ENCODE measurements at places on chromosomes 12 and 14.

DNA sequence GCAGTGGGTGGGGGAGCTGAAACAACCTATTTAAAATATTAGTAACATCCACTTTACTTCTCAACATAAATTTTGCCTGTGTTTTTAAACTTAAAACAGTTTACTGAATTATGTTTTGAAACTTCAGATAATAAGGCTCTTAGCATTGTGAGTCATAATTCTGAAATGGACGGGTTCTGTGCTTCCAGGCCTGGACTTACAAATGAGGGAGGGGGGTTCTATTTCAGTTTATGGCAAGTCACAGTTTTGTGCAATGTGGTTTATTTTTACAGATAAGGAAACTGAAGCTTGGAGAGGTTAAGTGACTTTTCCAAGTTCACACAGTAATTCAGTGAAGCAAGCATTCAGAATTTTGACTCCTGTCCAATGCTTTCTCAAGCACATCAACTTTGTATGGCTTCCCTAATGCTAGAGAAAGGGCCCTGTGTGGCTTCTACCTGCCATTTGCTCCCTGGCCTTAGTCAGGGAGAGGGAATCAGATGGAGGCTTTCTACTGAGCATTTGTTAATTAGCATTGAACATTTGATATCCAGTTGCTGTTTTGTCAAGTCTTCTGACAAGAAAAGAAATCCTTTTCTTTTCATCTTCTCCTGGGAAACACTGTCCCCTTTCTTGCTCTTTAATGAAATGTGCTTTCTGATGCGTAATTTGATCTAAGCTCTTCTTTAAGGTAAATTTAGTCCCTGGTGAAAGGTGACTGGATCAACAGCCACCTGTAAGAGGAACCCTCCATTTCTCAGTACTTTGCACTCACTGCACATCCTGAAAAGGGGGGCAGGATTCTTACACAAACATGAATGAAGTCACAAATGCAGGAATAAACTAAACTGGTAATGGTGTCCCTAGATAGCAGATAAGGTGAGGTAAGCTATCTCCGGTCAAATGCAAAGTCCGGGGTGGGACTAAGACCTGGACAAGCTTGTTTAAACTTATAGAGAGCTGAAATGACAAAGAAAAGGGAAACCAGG lies 2.5 kb upstream of the SALL2 start:
- DNase-seq, result no peak

GRCh38 chr12:47768323-47768811 lies 4.7 kb upstream of the SLC48A1 start:
- DNase-seq, result no peak

DNA sequence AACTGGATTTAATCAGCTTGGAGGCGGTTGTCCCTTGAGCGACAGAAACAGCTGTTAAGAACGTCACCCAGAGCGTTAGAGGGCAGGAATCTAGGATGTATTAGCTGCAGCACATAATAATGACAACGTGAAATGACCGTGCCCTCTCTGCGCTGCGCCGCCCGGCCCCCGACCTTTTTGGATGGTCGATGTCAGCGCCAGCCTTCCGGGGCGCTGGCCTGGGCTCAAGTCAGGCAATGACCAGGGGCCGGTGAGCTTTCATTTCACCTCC lies 427 bp upstream of the TMEM120B start:
- no peak for DNase-seq

DNA sequence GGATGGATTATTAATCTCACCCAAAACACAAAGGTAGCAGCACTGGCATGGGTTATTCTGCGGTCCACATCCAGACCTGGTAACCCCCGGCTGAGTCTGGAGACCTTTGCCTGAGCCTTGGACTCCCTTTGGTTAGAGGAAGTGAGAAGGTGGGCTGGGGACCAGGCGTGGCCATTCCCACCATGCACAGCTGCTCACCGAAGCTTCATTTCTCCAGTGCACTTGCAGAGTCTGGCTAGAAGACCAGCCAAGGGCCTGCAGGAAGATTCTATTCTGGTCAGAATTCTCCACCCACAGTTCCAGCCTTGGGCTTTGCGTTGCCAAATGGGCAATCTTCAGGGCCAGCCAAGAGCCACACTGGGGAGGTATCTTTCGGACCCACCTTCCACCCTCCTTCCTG lies 73.0 kb downstream of the LGMN start:
- no peak for DNase-seq

- no peak for DNase-seq
Measured at GRCh38 chr14:95296966-95297365, 22.7 kb downstream of the CLMN start.

- DNase-seq, result no peak
Measured at GRCh38 chr14:86654558-86655184, 1124.7 kb downstream of the FLRT2 start.

DNA sequence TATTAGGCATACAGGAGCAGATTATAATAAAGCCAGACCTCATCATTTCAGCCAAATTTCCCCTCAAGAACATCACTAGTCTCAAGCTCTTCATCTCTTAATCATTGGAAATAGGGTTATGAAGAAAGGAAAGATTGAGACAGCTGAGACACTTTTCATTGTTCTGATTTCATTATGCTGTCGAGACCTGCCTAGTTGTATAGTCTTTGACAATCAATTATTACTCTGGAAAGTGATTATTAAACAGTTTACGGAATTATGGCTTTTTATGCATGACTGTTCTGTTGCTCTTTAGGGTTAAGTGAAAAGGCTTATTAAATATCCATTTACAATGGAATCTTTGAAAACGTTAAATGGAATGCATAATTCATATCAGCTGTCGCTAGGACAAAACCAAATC lies 48.3 kb downstream of the TTC6 start:
- DNase-seq, result no peak

- no peak for DNase-seq
Measured at GRCh38 chr12:75439930-75440329, 40.6 kb upstream of the GLIPR1 start.

DNA sequence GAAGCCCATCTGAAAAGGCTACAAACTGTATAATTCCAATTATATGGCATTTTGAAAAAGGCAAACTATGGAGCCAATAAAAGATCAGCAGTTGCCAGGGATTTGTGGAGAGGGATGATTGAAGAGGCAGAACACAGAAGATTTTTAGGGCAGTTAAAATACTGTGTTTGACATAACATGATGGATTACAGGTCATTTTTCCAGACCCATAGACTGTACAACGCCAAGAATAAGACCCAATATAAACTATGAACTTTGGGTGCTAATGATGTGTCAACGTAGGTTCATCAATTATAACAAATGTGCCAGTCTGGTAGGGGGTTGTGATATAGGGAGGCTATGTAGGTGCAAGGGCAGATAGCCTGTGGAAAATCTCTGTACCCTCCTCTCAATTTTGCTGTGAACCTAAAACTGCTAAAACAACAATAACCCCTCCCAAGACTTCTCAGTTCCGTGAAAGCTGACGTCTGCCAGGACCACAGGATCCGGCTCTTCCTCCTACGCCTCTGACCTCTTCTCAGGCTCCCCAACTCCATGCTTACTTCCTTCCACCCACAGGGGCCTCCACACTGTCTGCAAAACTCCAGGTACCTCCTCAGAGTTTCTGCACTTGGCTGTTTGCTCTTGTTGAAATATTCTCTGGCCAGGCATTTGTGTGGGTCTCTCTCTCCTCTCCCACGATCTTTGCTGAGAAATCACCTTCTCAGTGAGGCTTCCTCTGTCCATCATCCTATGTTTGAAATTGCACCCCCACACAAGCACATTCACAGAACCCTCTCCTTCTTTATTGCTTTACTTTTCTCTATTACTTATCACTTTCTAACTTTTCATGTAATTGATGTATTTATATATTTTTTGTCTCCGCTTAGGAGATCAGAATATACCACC lies 131.4 kb downstream of the BBS10 start:
- DNase-seq, result no peak

DNA sequence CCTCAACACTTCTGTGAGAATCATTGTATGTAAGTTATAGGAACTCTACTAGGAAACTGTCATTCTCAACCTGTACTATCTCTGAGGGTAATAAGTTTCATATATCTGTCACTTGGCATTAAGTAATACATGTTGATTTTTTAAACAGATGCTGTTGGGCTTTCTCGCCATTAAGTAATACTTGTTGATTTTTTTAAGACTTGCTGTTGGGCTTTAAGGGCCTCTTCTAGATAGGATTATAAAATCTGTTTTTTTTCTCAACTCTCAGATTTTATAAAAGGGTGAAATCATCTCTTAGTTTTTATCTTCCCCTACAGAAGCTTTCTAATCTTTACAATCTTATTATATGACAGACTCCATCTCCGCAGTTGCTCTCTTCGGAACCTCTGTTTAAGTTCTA lies 5.6 kb downstream of the WASHC4 start:
- no peak for DNase-seq

GRCh38 chr14:100117026-100117425 lies 42.4 kb downstream of the DEGS2 start:
- no peak for DNase-seq

GRCh38 chr12:47481041-47481440 lies 224.8 kb downstream of the RPAP3 start:
- no peak for DNase-seq

DNA sequence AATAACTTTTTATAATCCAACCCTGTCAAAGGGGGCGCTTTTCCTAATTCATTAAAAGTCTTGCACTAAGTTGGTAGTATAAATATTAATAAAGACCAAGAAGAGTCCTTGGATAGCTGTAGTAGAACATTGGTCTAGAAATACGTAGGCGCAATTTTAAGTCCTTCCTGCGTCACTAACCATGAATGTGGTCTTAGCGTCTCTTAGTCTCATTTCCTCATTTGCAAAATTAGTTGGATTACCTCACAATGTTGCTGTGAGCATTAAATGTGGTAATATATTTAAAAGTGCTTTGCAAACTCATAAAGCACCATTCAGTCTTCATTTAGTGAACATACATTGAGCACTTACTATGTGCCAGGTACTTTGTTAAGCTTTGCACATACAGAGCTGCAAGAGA lies 149.7 kb downstream of the AEBP2 start:
- no peak for DNase-seq

- DNase-seq, result no peak
Measured at GRCh38 chr14:74917178-74917543, 5.9 kb downstream of the RPS6KL1 start.

DNA sequence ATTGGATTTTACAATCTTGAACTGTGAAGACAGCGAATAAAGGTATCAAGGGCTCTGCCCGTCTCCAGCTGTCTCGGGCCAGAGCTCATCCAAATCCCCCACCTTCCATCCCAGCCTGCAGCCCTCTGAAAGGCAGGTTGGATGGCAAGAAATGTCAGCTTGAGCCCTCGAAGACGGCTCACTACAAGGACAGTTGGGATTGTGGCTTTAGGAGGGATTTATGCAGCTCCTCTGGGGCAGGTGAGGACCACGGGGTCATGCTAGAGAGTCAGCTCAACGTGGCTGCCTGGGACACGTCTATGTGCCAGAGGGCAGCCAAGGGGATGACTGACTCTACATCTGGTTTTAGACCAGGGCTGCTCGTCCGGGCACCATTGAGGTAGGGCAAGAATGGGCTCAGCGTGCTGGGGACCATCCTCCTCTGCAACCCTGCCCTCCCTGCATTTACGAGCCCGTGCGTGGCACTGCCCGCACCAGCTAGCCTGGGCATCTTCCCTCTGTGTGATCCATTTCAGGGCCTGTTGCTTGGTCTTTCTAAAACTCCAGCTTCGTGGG lies 16.2 kb downstream of the MVK start:
- DNase-seq, result no peak

DNA sequence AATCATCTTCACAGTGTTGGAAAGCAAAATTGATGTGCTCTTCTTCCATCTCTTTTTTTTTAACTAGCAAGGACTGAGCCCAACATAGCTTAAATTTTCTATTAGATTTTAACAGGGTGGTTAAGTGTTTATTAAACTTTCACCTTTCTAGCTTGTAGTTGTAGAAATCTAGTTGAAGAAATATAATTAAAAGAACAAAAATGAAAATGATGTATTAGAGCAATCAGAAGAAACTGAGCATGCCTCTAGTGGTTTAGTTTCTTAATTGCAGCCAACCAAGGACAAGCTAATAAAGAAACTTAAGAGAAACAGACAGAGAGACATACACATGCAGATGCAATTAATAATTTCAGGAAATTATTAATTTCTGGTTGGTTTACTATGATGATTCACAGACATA lies 673.0 kb upstream of the LMO3 start:
- DNase-seq, result no peak

DNA sequence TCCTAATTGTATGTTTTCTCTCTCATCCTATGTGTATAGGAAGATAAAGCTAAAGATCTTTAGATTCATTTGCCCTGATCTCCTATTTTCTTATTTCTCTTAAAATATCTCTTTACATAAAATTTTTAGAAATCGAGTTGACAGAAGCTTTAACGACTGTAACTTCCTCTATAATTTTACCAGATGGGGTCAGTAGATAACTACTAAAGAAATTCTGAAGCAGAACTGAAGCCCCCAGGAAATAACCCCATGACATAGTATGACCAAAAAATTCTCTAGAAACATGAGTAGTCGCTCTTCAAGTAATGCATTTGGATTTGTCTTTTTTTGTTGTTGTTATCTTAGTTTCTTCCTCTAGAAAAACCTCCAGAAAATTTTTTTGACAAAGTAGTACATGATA lies 288.0 kb downstream of the ERC1 start:
- no peak for DNase-seq

DNA sequence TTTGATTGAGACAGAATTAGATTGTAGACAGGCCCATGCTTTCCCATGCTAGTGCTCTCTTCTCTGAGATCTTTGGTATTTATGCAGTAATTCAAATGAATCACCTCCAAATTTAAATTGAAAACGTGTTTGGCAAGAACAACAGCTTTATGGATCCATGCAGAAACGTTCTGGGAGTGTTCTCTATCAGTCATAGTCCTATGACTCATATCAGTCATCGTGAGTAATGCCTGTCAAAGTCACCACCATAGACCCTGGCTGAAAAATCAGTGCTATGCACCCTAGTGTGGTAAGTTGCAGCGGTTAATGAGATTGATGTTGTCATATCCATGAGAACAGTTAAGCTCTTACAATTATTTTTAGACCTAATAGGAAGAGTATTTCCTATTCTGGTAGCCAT lies 90.1 kb upstream of the FOXG1 start:
- no peak for DNase-seq

GRCh38 chr14:77186911-77187648 lies 5.5 kb downstream of the TMEM63C start:
- DNase-seq, result no peak

GRCh38 chr12:96327889-96328288 lies 72.3 kb downstream of the CDK17 start:
- DNase-seq, result no peak

- no peak for DNase-seq
Measured at GRCh38 chr12:2893007-2893406, 2.3 kb downstream of the TULP3 start.

- DNase-seq, result no peak
Measured at GRCh38 chr12:116542345-116542956, 16.7 kb upstream of the MAP1LC3B2 start.

DNA sequence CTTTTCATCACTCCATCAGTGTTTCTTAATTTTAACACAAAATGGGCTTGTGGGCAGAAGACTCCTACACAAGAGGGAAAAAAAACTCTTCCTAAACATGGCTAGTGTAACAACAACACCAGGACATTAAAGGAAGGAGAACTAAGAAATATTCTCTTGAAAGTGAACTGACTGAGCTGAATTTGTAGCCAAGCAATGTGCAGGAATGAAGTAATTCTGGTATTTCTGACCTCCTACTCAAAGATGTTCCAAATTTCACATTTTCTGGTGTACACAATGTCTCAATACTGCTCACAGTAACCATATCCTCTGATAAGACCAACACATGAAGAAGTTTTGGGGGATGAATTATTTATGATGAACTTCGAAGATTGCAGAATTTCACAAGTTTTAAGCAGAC lies 357.3 kb downstream of the DUSP6 start:
- DNase-seq, result no peak
